Mesendoderm (in vitro differentiated cells): ENCODE measurements at places on chromosomes 1 and 21.

DNA sequence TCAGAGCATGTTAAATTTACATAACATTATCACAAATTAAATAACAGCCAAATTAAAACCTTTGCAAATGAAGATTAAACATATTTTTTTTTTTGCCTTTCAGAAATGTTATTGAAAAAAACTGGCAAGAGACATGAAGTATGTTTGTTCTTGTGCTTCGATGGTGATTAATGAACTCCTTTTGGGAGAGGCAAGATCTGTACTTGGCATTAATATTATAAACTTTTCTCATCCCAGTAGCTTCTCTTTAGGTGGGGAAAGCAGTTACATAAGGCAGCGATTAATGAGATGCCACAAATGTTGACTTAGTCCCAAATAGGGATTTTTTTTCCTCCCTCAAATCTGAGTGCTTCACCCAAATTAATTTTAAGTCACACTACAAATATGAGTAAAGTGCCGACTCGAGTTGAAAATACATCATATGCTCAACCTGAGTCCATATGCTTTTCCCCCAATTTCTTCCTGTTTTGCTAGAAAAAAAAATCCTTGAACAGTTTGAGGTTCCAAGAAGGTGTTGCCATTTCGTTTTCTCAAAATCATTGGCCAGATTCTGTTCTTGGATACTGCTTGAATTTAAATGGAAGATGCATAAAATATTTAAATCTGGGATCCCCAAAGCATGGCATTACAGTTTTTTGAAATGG is 294.5 kb downstream of the VAV3 start:
- no peak for DNase-seq

DNA sequence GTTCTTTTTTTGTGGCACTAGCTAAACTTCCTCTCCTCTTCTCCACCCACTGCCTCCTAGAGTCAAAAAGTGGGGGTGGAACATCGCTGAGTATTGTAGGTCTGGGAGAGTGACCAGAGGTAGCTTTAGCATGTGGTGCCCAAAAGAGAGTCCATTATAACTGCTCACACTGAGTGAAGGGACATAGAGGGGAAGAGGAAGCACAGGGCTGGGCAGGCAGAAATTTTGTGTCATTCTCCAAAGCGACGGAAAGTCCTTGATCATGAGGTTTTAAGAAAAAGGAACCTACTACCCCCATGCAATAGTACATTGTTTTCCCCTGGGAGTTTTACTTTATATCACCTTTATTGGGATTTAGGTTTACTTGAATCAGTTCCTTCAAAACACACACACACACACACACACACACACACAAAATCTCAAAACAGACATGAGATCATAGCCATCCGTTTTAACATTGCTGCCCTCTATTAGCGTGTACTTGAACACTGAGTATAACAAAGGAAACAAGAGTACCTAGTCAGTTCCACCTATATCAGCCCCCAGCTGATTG is 4.1 kb downstream of the CD84 start:
- DNase-seq, result no peak

- DNase-seq, result no peak
Measured at GRCh38 chr1:37303884-37304574, 170.4 kb upstream of the ZC3H12A start.

GRCh38 chr1:193700710-193701355 is 514.4 kb upstream of the B3GALT2 start:
- peak; percentile 44 for DNase-seq

- DNase-seq, result no peak
Measured at GRCh38 chr1:180628646-180629045, 3.2 kb upstream of the XPR1 start.

DNA sequence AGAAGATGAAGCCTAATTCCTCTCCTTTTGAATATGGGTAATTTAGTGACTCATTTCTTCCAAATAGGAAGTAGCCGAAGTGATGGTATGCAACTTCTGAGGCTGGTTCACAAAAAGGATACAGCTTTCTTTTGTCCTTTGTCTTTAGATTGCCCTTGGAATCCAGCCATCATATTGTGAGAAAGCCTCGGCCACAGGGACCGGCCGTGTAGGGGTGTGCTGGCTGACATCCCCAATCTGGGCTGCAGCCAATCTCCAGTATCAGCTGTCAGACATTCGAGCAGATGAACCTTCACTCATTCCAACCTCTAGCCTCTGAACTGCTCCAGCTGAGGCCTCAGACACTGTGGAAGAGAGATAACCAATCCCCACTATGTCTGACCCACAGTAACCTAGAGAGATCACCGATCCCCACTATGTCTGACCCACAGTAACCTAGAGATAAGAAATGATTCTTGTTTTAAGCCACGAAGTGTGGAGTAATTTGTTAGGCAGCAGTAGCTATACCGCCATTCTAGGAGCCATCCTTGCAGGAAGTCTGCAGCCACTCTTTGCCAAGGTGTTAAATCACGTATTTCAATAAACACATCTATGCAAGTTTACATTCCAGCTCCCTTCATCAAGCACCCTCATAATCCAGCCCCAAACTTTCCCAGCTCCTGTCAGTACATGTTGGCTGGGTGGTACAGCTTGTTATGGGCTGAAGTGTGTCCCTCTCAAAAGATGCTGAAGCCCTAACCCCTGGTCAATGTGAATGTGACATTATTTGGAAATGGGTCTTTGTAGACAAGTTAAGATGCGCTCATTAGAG is 2.9 kb upstream of the DIP2A start:
- DNase-seq, result peak; percentile 8

DNA sequence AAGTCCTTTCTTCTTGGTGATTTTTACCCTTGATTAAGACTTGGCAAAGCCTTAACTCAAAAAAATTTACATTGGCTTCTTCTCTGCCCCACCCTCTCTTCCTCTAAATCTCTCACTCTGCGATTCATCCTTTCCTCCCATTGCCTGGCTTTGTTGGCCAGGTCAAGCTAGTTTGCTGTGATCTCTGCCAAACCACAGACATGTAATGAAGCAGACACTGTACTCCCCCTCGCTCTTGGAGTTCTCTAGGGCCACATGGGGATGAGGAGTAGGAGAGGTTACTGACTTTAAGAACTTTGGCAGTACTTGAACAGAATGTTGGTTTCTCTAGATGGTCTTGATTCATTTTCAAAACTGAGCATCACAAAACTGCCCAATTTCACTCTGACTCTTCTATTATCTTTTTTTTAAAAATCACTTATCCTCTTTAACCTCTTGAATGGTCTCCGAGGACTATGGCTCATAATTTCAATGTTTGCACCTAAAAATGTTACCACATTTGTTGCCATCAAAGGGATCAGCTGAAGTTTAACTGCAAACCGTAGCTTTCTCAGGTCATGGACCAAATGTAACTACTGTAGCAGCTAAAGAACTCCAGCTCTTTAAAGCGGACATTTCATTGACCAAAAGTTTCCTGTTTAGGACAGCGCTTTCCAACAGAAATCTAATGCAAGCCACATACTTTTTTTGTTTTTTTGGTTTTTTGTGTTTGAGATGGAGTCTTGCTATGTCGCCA is 62.7 kb upstream of the IPO9 start:
- no peak for DNase-seq

GRCh38 chr1:41925712-41926111 is 7.0 kb upstream of the HIVEP3 start:
- DNase-seq, result peak; percentile 27

GRCh38 chr21:37088186-37088735 is 15.2 kb downstream of the TTC3 start:
- no peak for DNase-seq

GRCh38 chr1:163928651-163929050 is 606.9 kb downstream of the NUF2 start:
- DNase-seq, result peak; percentile 50

DNA sequence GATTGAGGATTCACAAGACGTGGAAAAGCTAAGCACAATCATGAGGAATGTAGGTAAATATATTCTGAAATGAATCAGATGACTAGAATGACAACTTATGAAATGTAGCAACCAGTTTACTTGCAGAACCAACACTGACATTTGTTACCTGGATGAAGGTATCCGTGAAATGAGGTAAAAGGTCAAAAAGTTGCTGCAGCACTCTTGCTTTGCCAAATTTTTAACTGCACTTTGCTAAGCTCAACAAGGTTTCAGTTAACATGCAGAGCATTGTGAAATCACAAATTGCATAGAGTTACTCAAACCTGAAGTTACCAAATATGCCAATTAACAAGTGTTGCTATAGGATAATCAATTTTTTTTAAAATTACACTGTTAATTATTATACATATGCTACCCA is 1280.1 kb downstream of the KCNT2 start:
- DNase-seq, result no peak

DNA sequence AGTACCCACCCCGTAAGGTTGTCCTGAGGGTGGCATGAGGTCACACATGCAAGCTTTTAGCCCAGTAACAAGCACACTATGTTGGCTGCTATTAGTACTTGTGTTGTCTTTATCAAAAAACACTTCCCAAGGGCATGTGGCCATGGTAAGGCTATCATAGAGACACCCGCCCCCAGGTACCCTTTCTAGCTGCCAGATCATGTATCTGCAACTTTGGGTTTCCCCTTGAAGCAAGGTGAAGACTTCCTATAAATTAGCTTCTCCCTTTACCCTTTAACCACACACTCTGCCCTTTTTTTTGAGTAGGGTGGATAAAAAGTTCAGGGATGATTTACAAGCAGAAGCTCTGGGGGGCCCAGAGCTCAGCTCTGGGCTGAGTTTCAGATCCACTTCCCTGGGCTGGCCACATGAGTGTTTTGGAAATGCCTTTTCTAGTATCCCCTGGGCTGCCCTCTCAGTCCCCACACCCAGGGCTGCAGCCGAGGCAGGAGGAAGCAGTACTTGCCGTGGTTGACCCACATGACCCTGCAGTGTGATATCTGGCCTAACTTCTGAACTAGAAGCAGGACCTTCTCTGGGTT is 2.0 kb downstream of the ZDHHC18 start:
- DNase-seq, result no peak

DNA sequence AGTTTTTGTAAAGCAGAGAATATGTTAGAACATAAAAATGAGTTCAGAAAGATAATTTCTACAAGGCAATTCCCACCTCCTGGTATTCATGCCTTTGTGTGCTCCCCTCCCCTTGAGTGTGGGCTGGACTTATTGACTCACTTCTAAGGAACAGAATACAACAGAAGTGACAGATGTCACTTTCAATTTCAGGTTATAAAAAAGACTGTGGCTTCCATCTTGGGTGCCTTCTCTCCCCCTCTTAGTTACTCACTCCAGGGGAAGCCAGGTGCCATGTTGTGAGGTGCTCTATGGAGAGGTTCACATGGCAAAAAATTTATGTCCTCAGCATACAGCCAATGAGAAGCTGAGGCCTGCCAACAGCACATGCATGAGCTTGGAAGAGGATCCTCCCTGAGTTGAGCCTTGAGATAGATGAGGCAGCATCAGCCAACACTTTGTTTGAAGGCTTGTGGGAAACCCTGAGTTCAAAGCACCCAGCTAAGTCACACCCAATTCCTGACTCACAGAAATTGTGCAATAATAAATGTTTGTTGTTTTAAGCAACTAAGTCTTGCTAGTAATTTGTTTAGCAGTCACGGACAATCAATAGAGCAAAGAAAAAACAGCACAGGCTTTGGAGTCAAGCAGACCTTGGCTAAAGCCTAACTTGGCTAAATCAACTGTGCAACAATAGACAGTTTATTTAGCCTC is 73.5 kb upstream of the NGF start:
- no peak for DNase-seq

DNA sequence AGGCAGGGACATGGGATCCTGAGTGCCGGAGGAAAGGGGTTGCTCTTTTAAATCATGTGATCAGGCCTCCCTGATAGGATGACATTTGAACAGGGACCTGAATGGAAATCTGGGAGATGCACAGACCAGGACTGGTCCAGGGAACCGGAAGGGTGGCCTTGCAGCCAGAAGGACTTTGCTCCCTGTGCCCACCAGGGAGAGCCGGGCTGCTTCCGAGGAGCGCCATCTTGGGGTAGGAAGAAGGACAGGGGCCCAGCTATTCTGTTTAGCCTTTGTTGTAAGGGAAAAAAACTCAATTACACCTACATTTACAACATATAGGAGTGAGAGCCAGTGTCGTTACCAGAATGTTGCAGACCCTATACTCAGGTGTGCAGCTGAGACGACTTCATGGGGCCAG is 5.5 kb downstream of the KLHDC7A start:
- peak; percentile 67 for DNase-seq
